Activated CD4-positive, alpha-beta T cell treated with anti-CD3 and anti-CD28 coated beads, Interleukin-2, amount 50 U/mL, for 48 hours (primary cell): ENCODE measurements at places on chromosomes 12 and 14.

DNA sequence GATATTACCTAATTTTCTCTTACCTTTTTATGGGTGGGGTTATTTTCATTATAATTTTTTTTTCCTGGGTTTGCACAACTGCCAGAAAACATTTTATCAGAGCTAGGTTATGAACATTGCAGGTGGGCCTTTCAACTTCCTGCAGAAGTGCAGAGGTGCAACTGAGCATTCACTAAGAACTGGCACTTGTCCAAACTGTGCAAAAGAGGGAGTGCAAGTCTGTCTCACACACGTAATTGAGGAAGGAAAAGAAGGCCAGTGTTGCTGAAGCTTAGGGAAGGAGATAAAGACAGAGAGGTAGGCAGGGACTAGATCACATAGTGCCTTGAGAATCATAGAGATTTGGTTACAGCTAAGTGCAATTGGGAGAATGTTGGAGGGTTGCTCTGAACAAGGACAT is 14.1 kb upstream of the AMN1 start:
- DNase-seq, result no peak

- DNase-seq, result no peak
Measured at GRCh38 chr14:91438845-91439244, 21.2 kb upstream of the CCDC88C start.

- no peak for DNase-seq
Measured at GRCh38 chr12:70177631-70178030, 65.6 kb upstream of the CNOT2 start.

GRCh38 chr14:68702135-68702534 is 90.7 kb downstream of the ZFP36L1 start:
- DNase-seq, result no peak

GRCh38 chr12:87020071-87020470 is 763.9 kb upstream of the MGAT4C start:
- no peak for DNase-seq

DNA sequence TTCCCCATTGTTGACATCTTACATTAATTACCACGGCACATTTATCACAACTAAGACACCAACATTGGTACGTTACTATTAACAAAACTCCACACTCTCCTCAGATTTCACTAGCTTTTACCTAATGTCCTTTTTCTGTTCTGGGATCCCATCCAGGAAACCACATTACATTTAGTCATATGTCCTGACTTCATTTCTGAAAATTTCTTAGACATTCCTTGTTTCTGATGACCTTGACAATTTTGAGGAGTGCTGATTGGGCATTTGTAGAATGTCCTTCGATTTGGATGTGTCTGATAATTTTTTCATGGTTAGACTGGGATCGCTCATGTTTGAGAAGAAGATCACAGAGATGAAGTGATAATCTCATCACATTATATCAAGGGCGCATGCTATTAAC is 34.6 kb upstream of the ACSM4 start:
- no peak for DNase-seq

GRCh38 chr14:97977651-97978261 is 1180.6 kb downstream of the VRK1 start:
- DNase-seq, result peak; percentile 84

DNA sequence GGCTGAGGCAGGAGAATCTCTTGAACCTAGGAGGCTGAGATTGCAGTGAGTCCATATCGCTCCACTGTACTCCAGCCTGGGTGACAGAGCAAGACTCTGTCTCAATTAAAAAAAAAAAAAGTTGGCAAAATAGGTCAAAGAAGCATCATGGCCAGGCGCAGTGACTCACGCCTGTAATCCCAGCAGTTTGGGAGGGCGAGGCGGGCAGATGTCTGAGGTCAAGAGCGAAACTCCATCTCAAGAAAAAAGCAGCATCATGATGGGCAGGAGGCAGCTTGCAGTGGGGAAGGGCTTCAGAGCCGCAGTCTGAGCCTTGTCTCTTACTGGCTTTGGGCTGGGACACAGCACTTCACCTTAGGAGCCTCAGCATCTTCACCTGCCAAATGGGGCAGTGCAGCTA is 21.4 kb downstream of the TEAD4 start:
- DNase-seq, result no peak

- DNase-seq, result no peak
Measured at GRCh38 chr12:45338272-45338671, 122.4 kb downstream of the ANO6 start.

- no peak for DNase-seq
Measured at GRCh38 chr12:25384038-25384892, 133.5 kb upstream of the KRAS start.

- no peak for DNase-seq
Measured at GRCh38 chr12:14896521-14897169, 11.0 kb upstream of the MGP start.

- DNase-seq, result no peak
Measured at GRCh38 chr14:36820111-36820709, 158.6 kb downstream of the PAX9 start.

DNA sequence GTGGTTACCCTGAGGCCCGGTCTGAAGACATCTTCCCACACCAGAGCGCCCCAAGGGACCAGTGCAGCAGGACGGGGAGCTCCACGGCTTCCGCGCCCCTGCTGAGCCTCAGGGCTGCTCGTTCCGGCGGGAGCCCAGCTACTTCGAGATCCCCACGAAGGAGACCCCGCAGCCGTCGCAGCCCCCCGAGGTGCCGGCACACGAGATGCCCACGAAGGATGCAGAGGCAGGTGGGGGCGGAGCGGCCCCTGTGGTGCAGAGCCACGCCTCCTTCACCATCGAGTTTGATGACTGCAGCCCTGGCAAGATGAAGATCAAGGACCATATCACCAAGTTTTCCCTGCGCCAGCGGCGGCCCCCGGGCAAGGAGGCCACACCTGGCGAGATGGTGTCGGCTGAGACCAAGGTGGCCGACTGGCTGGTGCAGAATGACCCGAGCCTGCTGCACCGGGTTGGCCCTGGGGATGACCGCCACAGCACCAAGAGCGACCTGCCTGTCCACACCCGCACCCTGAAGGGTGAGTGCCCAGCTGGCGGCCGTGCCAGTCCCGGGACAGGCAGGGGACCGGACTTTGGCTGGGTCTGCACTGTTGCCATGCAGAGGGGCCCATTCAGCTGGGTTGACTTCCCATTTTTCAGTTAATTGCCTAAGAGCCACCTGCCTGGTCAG is 18.1 kb downstream of the CEP170B start:
- DNase-seq, result no peak

GRCh38 chr12:116244001-116244400 is 33.5 kb downstream of the MED13L start:
- no peak for DNase-seq

DNA sequence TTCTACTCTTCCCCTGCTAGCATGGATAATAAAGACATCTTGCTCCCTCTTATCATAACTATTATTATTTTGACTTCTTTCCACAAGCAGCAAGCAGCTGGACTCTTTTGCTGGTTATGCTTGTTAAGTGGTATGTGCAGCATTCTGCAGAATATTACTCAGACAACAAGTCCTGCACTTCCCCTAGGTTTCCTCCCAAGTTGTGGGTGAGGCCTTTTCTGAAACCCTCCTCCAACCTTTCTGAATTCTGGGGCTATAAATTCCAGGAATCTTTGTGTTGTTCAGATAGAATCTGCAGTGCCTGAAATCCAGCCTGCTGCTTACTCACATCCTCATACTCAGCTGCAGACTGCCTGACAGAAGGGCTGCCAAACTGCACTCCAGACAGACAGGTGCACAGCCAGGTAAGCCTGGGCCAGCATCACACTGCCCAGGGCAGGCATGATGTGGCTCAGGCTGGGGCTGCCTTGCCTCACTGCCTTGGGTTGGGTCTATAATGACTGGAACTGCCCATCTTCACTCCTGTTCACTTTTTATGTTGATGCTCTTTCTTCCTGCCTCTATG is 6.2 kb upstream of the DHRS2 start:
- DNase-seq, result no peak

GRCh38 chr12:93358821-93359220 is 18.9 kb upstream of the NUDT4 start:
- no peak for DNase-seq

GRCh38 chr12:95943330-95943842 is at the start of gene AMDHD1:
TSS of gene AMDHD1 (plus strand) at chr12:95943331. CDS start at chr12:95943399, 68 bp downstream.
- peak; percentile 62 for DNase-seq

GRCh38 chr12:127516467-127516866 is 750.5 kb upstream of the TMEM132C start:
- DNase-seq, result no peak

GRCh38 chr14:59343585-59343984 is 121.6 kb downstream of the GPR135 start:
- no peak for DNase-seq

DNA sequence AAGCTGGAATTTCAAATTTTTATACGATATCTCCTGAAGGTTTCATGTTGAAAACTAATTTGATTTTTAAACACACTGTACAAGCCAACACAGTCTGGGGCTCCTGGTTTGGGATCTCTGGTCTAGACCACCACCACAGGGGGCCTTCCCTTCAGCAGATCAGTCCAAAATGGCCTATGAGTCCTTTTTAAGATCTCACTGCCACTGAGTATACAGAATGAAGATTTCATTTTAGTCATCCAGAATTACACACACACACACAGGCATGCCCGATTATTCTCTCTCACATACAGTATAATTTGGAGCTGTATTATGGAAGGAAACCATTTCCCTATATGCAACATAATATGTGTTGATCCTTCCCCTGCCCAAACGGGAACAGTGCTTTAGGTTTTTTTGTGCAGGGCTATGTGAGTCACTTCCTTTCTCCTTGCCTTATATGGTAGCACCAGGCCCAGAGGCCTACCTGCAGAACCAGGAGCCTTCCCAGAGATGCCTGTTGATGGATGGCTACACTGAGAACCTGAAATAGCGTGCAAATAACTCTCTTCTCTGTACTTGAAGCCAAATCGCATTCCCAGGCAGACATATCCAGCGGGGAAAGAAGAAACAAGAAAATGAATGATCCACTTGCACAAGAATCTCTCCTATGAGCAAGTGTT is 28.1 kb upstream of the WNK1 start:
- peak; percentile 17 for DNase-seq

GRCh38 chr12:127214186-127214585 is 1052.8 kb upstream of the TMEM132C start:
- no peak for DNase-seq

- DNase-seq, result no peak
Measured at GRCh38 chr14:34103176-34103575, 152.3 kb upstream of the EGLN3 start.

DNA sequence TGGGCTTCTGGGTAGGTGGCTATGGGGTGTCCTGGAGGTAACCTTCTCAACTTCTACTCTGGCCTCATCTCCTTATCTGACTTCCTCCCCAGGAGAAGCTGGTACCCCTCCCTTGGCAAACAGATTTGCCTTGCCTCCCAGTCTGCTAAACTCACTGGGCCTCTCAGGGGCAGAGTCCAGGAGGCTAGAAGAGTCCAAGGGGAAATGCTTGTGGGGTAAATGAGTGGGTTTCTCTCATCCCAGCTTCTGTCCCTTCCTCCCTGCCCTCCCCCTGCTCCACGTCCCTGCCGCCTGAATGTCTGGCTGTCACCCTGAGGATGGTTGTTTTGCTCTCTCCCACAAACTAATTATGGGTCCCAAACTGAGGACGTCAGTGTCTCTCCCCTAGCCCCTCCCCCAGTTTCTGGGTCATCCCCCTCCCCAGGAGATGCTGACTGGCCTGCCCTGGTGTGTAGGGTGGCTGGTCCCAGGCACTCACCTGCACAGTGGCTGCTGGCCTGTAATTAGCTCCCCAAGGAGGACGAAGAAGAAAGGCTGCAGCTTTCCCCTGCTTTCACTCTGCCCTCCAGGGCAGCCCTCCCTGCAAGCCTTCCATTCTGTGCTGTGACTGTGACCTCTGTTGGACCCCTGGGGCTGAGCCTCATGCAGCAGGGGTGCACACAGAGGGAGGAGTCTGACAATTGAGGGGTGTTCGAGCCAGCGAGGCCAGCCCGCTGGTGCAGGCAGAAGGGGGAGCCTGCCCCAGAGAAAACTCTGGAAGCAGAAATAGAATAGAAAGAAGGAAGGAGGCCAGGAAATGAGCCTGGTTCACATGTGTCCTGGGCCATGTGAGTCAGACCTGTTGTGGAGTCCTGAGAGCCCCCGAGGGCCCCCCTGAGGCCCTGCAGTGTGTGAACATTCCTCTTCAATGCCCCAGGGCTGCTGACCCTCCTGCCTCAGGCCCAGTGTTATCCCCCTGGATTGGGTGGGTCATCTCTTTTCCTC is at the start of gene LRP1-AS:
LRP1-AS (minus strand) TSS at position 659 of the 984 bp plus-strand sequence.
- DNase-seq, result no peak

DNA sequence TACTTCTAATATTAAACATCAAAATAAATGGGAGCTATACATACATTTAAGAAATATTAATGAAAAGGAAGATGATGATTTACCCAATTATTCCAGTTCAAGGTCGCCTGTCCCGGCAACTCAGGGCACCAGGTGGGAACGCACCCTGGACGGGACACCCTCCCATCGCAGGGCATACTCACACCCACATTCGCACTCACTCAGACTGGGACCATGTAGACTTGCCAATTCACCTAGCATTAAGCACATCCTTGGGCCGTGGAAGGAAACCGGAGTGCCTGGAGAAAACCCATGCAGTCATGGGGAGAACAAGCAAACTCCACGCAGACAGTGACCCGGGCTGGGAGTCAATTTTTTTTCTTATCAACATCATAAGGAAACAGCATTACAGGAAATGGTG is 474.9 kb downstream of the APAF1 start:
- DNase-seq, result no peak

DNA sequence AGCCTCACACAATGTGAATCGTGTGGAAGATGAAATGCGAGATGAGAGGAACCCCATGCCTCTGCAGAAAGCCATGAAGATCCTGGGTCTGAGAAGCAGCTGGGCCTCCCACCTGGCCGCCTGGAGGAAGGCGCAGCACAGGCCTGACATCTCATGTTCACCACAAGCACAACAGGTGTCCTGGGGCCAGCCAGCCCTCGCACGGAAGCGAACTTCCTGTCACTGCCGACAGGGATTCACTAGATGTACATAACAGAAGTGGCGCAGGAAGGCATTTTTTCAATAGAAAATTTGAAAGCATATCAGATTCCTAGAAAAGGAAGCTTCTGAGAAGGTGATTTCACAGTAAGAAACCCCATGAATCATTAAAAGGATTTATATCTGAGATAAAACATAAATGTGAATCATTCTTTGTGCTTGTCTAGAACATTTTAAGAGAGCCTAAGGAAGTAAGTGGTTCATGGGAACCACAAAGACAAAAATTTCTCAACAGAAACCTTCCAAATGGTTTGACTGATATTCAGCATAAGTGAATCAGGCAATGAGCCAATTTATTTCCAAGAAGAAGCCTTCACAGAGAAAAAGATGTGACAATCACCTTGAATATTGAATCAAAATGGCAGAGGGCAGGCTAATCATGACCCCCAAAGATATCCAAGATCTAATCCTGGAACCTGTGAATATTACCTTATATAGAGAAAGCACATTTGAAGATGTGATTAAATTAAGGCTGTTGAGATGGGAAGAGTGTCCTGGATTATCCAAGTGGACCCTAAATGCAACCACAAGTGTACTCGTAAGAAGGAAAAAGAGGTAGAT is 311.9 kb downstream of the DUSP6 start:
- peak; percentile 82 for DNase-seq

DNA sequence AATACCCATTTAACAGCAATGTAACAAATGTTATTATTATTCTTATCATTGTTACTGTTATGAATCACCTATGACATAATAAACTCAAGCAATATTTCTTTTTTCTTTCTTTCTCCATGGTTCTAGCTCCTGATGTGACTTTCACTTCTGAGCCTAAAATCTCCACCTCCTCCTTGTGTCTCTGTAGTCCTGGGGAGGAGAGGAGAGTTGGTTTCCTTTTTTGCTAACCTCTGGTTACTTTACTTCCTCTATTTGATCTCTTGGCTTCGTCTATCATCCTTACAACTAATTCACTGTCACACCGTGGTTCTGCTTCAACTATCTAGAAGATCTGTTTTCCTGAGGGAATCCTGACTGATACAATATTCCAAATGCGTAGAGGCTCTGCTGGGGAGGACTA is 456.6 kb downstream of the VRK1 start:
- DNase-seq, result no peak
